ENCODE measurements at places on chromosomes 5 and 9. TPM values are rescaled to one million over a fixed set of nuclear protein-coding genes. Genes with fewer than 3 reads are reported as not detected.

DNA sequence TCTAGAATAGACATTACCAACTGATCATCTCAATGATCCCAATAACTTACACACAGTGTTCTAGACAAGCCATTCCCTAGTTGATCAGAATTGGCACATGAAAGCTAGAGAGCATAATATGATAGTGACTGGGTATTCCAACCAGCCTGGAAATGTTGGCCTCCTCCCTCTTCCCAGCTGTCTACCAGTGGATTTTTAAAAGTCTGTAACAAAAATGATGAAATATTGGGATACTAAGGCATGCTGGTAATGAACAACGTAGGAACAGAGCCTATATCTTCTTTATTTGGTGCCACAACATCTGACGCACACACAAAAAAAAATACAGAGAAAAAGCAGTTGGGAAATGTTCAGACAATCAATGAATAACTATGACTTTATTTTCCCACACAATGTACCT, 34.8 kb downstream of the TRIM32 start:
- no peaks in the 10 kb centered on the region for H3K4me1 ChIP-seq
- H3K27ac ChIP-seq = no peak overlapping the region
- H3K27me3 ChIP-seq = peaks cover 2% of the 10 kb centered on the region
- no peak for DNase-seq

DNA sequence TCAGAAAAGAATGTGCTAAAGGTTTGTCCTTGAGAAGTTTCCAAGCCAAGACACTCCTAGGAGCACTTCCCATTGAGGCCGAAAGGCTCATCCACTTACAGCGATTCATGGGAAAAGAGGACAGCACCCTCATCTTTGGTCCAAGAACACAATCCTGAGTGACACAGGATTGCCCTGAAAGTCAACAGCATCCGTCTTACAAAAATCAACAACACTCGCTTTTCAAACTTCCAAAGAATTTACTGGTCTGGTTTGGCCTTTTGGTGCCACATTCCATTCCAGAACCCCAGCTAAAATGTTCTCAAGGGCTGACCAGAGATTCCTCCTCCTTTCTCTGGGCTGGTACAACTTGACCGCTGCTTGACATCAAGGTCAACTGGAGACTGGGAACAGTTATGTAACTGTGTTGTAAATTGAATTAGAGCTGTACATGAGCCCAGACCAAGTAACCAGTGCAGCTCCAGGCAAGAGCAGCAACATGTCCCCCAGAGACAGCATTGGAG, 415.8 kb upstream of the PIK3R1 start:
- H3K4me3 ChIP-seq = no peak overlapping the region
- no peak overlapping the region for H3K27ac ChIP-seq

- H3K27ac ChIP-seq = no peak overlapping the region
- no peaks in the 10 kb centered on the region for H3K27me3 ChIP-seq
- no peak overlapping the region for H3K4me3 ChIP-seq
- peaks cover 6% of the 10 kb centered on the region for H3K4me1 ChIP-seq
- H3K36me3 ChIP-seq = no peaks in the 10 kb centered on the region
These were observed 52.2 kb downstream of the SLC36A1 start for GRCh38 chr5:151499501-151500035.

The ARL14EPL gene
- total RNA-seq = not detected

The PCDHGB3 gene
- 0.66 TPM for total RNA-seq

GRCh38 chr5:159901308-159901707, 15.0 kb upstream of the ADRA1B start:
- no peak overlapping the region for H3K4me3 ChIP-seq
- no peaks in the 10 kb centered on the region for H3K36me3 ChIP-seq
- DNase-seq = no peak
- H3K27ac ChIP-seq = no peak overlapping the region

- no peak overlapping the region for H3K4me3 ChIP-seq
- H3K27me3 ChIP-seq = no peaks in the 10 kb centered on the region
- peaks cover 42% of the 10 kb centered on the region for H3K36me3 ChIP-seq
- H3K27ac ChIP-seq = no peak overlapping the region
- DNase-seq = no peak
These were observed 66.4 kb downstream of the ELL2 start for GRCh38 chr5:95895251-95895650.

The FASTKD3 gene
- total RNA-seq = 18.6 TPM

GRCh38 chr5:171990713-171991015, 15.8 kb downstream of the FBXW11 start:
- H3K4me1 ChIP-seq = peaks cover 36% of the 10 kb centered on the region
- no peak overlapping the region for H3K4me3 ChIP-seq
- no peak overlapping the region for H3K27ac ChIP-seq
- peaks cover 38% of the 10 kb centered on the region for H3K36me3 ChIP-seq

DNA sequence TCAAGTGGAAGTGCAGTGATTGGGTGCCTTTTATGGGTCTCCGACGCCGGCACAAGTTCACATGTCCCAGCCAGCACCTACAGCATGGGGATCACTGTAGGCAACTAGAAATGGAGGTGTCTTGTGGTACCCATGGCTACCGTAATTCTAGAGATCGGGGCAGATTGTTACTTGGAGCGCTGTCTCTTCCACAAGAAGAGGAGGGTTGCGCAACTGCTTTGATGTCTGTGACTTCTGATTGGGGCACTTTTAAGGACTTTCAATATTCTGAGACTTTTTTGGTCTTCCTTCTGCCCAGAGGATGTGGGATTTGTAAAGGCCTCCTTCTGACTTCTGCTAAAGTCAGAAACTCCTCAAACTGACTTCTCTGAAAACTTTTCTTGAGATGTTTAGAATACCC, 41.9 kb downstream of the GLRX start:
- H3K36me3 ChIP-seq = no peaks in the 10 kb centered on the region
- peaks cover 2% of the 10 kb centered on the region for H3K27me3 ChIP-seq
- H3K4me3 ChIP-seq = no peak overlapping the region
- H3K27ac ChIP-seq = peak overlapping the region; percentile 44

The ADAMTSL1 gene
- total RNA-seq = not detected

- H3K27ac ChIP-seq = no peak overlapping the region
- DNase-seq = no peak
- H3K4me1 ChIP-seq = no peaks in the 10 kb centered on the region
- no peaks in the 10 kb centered on the region for H3K36me3 ChIP-seq
- no peaks in the 10 kb centered on the region for H3K27me3 ChIP-seq
These were observed 86.7 kb upstream of the NFIB start for GRCh38 chr9:14400658-14400995.

The ECM2 gene
- not detected for total RNA-seq

The SGTB gene
- total RNA-seq = 12.2 TPM

The ARL10 gene
- total RNA-seq = 22.3 TPM

DNA sequence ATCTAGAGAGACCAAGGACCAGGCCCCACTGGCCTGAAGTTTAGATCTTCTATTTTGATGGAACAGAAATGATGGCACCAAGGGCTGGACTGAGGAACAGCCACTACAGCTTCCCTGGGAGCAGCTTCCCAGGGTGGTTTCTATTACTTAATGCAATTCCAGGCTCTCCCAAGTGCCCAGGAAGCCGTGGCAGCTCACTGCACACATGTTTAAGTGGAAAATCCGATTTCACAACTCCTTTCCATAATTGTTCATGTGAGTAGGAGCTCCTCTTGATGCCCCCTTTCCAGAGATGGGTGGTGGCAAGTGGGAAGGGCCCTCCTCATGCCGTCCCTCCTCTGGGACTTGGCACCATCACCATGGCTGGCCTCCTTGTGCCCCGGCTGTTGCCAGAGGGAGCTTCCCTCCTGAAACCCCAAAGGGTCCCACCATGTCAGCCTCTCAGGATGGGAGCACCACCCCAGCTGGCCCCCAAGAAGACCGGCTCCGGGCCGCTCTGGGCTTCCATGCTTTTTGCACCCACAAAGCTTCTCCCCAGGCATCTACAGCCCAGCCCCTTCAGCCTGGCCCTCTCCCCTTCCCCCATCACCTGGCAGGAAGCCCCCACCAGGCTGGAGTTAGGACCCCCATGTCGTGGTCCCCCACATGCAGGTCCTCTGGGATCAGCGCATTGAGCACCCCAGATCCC, 9.1 kb upstream of the UBAC1 start:
- H3K36me3 ChIP-seq = no peaks in the 10 kb centered on the region
- H3K27me3 ChIP-seq = peaks cover 4% of the 10 kb centered on the region
- H3K4me3 ChIP-seq = no peak overlapping the region

- no peak for DNase-seq
- H3K27me3 ChIP-seq = peaks cover 4% of the 10 kb centered on the region
- H3K4me3 ChIP-seq = no peak overlapping the region
These were observed 163.1 kb upstream of the TLE4 start for GRCh38 chr9:79408617-79409016.

DNA sequence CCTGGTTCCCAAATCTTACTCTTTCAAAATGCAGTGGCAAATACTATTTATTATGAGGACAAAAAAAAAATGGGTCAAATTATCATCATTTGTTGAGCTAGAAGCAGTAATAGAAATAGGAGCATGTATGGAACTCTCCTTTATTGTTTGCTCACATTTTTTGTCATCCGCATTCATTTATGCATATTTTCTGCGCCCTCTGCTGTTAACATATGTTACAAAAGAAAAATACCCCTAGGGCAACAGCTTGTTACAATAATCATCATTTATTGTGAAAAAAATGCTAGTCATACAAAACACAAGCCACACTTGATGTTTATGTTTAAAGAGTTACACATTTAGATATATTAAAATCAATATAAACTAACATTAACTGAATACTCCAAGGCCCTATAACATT, 328.2 kb downstream of the TUSC1 start:
- H3K4me3 ChIP-seq = no peak overlapping the region
- no peaks in the 10 kb centered on the region for H3K27me3 ChIP-seq
- no peak for DNase-seq
- H3K4me1 ChIP-seq = no peaks in the 10 kb centered on the region

GRCh38 chr9:17863213-17863883, 284.5 kb downstream of the SH3GL2 start:
- no peak overlapping the region for H3K27ac ChIP-seq
- no peaks in the 10 kb centered on the region for H3K27me3 ChIP-seq
- H3K4me3 ChIP-seq = no peak overlapping the region
- no peak for DNase-seq
- no peaks in the 10 kb centered on the region for H3K36me3 ChIP-seq

DNA sequence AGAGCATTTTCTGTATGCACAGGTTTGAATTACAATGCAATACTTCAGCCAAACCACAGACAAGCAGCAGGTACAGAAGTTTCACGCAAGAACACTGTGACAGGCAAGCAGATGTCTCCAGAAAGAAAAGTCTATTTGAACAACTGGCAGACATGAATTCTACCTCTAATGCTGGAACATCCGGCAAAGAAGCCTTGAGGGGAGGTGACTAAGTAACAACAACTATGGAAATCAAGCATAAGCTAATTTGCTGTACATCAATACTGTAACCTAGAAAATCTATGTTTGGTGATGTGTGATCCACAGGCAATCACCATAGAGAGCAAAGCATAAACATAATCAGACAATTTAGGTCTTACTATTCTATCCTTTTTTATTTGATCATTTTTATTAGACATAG, 65.5 kb downstream of the PLK2 start:
- no peak for DNase-seq
- H3K36me3 ChIP-seq = no peaks in the 10 kb centered on the region
- no peak overlapping the region for H3K27ac ChIP-seq
- H3K4me1 ChIP-seq = no peaks in the 10 kb centered on the region
- no peak overlapping the region for H3K4me3 ChIP-seq

DNA sequence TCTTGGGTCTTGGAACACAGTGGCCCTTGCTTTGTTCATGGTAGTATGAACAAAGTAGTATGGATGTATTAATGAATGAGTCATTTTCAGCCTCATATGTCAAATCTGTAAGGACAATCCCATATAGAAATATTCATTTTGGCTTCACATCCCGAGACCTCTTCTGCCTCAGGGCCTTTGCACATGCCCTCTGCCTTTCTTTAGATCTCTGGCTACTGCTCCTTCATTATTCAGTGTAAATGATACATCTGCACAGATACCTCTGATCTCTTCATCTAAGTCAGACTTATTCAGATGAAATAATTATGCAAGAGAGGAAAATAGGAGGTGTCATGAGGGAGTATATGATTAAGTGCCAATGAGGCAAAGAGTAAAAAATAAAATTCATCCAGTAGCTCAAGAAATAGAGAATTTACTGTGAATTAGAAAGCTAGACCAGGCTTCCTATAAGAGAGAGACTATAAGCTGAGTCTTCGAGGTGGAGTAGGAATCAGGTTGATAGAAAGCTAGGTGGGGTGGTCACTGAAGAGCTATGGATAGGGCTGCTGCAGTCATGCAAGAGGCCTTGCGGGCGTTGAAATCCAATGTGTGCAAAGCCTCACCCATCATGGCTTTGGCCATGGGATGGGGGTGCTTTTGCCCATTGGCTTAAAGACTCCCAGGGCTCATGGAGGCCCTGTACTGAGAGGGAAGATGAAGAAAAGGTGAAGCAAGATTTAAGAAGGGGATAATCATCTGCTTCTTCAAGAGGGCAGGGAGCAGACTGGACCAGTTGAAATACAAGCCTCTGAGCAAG, 3.7 kb upstream of the TTLL11 start:
- H3K4me1 ChIP-seq = peaks cover 23% of the 10 kb centered on the region
- no peak overlapping the region for H3K27ac ChIP-seq
- H3K27me3 ChIP-seq = peaks cover 18% of the 10 kb centered on the region
- DNase-seq = no peak

Measured in activated T-helper 1 cell treated with anti-CD3 and anti-CD28 coated beads, Interleukin-12 subunit alpha, Interleukin-12 subunit beta, Interleukin-2, Interleukin-4 antibody, amounts not matched to agents 30 ng/mL and 10 ng/mL and 1 ng/mL, durations not matched to agents 14 hours and 24 hours and 36 hours (primary cell).